Stimulated activated CD8-positive, alpha-beta memory T cell treated with anti-CD3 and anti-CD28 coated beads, Interleukin-7, amount 100 ng/mL, for 1 hour (primary cell): ENCODE measurements at places on chromosomes 16 and 17.
A peak's percentile ranks its signal among the peaks of the same experiment; 100 is the strongest.

GRCh38 chr17:11944587-11944986 is 52.7 kb downstream of the ZNF18 start:
- no peak for DNase-seq

DNA sequence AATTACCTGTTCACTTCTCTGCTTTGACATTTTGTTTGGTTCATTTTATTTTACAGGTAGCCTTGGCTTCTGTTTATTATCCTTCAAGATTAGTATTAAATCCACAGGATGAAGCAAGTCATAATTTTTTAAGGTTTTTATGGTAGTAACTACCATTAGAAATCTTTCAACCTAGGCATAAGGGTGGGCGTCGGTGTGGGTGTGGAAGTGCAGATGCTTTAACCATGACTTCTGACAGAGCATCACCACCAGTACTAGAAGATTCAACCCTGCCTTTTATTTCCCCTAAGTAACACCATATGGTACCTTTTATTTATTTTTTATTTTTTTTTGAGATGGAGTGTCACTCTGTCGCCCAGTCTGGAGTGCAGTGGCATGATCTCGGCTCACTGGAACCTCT is 22.7 kb downstream of the AP2B1 start:
- no peak for DNase-seq

- no peak for DNase-seq
Measured at GRCh38 chr16:66381585-66382170, 15.2 kb downstream of the CDH5 start.

GRCh38 chr17:60398227-60398959 is 6.5 kb upstream of the USP32 start:
- DNase-seq = no peak

- no peak for DNase-seq
Measured at GRCh38 chr16:87358696-87359095, 24.9 kb downstream of the FBXO31 start.

- no peak for DNase-seq
Measured at GRCh38 chr16:71826533-71827017, 17.9 kb upstream of the AP1G1 start.

DNA sequence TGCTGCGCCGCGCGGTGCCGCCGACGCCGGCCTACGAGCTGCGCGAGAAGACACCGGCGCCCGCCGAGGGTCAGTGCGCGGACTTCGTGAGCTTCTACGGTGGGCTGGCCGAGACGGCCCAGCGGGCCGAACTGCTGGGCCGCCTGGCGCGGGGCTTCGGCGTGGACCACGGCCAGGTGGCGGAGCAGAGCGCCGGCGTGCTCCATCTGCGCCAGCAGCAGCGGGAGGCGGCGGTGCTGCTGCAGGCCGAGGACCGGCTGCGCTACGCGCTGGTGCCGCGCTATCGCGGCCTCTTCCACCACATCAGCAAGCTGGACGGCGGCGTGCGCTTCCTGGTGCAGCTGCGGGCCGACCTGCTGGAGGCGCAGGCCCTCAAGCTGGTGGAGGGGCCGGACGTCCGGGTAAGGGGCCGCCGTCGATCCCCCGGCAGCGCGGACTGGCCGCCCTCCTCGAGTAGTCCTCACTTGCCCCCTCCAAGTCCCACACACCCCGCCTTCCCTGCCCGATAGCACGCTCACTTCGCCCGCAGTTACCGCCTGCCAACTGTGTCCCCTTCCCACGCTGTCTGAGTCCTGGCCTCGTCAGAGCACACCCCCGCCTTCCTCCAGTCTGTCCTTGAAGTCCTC is 470 bp downstream of the MLYCD start:
- DNase-seq = peak; percentile 2

GRCh38 chr16:50067290-50067853 is 1.6 kb downstream of the HEATR3 start:
- DNase-seq = no peak

DNA sequence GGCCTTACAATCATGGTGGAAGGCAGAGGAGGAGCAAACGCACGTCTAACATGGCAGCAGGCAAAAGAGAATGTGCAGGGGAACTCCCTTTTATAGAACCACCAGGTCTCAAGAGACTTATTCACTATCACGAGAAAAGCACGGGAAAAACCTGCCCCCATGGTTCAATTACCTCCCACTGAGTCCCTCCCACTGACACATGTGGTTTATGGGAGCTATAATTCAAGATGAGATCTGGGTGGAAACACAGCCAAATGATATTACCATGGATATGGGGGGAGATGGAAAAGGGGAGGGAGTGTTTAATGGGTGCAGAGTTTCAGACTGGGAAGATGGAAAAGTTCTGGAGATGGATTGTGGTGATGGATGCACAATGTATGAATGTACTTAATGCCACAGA is 23.0 kb downstream of the TEKT5 start:
- no peak for DNase-seq

- no peak for DNase-seq
Measured at GRCh38 chr17:12230481-12231354, 210.0 kb downstream of the MAP2K4 start.

DNA sequence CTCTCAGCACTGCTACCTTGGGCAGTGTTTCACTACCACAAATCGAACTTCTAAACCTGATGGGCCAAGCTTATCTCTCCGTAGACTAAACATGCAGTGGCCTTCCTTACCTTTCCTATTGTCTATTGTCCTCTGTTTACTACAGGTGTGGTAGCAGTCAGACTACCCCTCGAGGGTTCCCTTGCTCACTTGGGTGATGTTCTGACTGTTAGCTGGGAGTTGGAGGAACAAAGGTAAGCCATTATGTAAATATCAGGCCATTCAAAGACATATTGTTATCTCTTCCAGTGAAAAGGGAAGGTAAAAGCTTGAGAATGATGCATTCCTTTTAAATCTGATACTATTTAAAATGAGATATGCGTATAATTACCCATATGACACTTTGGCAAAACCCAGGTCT is 828.3 kb upstream of the EEF2KMT start:
- DNase-seq = no peak

- no peak for DNase-seq
Measured at GRCh38 chr16:11303405-11304138, 22.4 kb upstream of the PRM1 start.

DNA sequence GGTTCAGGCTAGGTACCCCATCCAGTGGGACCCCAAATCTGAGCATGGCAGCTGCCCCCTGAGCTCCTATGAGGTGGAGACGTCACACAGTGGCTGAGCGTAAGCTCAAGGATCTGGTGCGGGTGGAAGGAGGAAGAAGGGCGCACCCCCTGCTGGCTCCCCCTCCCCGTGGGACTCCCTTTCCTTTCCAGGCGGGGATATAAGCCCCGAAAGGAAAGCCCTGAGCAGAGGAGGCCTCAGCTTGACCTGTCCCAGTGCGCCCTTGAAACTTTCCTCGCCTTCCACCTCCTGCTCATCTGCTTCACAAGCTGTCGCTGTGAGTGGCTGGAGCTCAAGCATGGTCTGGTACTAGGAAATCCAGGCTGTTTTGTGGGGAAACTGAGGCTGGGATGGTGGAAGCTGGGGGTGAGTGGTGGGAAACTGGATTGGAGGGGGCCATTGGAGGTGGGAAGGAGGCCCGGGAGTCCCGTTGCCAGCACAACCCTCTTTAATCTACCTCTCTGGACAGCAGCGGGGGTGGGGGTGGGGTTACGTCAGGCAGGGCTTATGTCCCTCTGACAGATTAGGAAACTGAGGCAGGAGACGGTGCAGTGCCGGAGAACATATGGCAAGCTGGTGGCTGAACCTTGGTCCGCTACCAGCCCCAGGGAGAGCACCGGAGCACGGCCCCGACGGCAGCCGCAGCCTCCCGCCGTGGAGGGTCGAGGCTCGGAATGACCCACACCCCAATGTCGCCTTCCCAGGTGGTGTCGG is 92.3 kb upstream of the TMEM97 start:
- no peak for DNase-seq

- DNase-seq = no peak
Measured at GRCh38 chr17:75365009-75365930, 40.2 kb downstream of the GRB2 start.

DNA sequence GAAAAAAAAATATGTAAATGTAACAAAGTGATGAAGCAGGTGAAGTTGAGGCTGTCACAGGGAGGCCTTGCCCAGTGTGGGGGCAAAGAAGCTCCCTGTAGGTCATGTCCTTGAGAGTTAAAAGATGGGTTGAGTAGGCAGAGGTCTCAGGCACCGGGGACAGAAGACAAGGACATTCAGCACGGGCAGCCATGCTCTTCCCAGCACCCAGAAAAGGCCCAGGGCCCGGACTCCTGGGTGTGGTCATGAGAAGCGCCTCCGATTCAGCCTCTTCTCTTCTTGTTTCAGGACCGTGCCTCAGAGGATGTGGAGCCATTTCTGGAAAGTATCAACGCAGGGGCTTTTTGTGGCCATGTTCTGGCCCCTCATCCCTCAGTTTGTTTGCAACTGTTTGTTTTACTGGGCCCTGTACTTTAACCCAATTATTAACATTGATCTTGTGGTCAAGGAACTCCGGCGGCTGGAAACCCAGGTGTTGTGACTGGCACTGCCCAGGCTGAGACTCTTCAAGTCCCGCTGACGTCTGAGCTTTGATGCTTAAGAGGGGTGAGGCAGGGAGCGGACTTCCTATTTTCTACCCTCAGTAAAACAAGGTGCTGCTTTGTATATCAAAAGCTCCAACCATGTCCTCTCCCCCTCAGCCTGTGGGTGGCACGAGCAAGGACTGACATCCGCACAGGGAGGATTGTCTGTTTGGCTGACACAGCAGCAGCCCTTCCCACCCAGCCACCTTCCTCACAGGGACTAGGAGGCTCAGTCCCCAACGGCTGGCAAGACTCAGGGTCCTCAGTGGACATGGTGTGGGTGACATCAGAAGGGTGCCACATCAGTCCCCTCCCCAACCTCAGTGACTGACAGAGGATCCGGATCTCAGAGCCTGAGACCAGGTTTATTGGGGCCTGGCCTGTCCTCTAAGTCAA is 26.5 kb downstream of the PLA2G10 start:
- no peak for DNase-seq

GRCh38 chr17:70901870-70902269 is 732.5 kb downstream of the KCNJ2 start:
- DNase-seq = no peak

DNA sequence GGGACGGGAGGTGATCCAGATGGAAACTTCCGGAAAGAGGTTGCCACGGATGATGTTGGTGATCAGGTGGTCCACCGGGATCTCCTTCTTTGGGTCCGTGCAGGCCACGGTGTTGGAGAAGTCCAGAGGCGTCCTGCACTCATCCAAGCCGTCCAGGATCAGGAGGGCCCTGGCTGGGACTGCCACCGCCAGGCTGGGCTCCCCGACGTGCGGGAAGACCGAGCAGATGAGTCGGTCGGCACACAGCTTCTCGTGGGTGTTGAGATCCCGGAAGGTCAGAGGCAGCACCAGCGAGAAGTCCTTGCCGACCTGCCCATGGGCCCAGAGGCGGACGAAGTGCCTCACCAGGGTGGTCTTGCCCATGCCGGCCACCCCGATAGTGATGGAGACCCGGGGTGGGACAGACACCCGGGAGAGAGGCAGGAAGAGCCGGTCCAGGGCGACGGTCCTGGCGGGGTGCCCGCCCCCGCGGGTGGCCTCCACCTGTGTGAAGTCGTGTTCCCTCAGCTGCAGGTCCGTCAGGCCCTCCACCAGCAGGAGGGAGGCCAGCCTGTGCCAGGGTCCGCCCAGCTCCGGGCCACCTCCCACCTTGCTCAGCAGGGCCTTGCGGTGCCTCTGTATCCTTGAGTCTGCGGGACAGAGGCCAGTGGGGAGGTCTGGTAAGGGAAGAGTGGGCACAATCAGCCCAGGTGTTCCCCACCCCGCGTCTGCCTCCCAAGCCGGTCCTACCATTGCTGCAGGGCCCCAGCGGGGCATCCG is 12.9 kb downstream of the NLRC3 start:
- no peak for DNase-seq

DNA sequence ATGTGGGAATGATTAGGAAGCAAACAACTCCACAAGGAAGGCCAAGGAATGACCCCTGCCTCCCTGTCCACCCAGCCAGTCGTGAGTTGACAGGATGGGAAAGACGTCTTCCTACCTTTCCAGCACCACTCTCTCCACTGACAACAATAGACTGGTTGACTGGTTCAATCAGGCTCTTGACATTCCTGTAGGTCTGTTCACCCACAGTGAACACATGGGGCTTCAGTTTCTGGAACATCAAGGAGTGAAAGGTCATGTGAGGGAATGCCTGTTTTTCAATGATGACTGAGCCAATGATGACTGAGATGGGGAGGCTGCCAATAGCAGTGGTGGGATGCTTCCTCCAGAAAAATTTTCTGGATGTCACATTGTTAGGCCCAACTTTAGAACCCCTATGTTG is 9.6 kb downstream of the MYO19 start:
- DNase-seq = no peak

- DNase-seq = no peak
Measured at GRCh38 chr16:66824006-66824405, 6.8 kb downstream of the NAE1 start.

- DNase-seq = no peak
Measured at GRCh38 chr16:66030036-66030435, 336.5 kb upstream of the CDH5 start.

DNA sequence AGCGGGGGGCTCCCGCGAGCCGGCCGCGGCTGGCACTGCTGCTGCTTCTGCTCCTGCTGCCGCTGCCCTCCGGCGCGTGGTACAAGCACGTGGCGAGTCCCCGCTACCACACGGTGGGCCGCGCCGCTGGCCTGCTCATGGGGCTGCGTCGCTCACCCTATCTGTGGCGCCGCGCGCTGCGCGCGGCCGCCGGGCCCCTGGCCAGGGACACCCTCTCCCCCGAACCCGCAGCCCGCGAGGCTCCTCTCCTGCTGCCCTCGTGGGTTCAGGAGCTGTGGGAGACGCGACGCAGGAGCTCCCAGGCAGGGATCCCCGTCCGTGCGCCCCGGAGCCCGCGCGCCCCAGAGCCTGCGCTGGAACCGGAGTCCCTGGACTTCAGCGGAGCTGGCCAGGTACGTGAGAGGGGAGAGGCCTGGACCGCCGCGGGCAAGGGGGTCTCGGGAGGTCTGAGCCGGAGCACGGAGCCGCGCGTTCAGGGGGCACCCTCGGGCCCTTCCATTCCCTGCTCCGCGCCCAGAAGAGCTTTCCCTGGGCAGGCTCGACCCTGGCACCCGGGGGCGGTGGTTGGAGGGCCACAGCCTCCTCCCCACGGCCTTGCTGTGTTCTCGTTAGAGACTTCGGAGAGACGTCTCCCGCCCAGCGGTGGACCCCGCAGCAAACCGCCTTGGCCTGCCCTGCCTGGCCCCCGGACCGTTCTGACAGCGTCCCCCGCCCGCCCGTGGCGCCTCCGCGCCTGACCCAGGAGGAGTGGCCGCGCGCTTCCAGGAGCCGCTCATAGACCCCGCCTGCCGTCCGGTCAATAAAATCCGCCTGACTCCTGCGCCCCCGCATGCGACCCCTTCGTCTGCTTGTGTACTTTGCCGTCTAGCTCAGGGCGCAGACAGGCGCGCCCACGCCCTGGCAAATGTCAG is 591 bp downstream of the NPW start:
- DNase-seq = no peak

DNA sequence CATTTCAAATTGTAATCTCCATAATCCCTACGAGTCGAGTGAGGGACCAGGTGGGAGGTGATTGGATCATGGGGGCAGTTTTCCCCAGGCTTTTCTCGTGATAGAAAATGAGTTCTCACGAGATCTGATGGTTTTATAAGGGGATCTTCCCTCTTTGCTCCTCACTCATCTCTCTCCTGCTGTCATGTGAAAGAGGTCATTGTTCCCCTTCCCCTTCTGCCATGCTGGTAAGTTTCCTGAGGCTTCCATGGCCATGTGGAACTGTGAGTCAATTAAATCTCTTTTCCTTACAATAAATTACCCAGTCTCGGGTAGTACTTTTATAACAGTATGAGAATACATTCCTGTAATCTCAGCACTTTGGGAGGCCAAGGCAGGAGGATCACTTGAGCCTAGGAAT is 76.7 kb upstream of the MARCHF10 start:
- DNase-seq = no peak

- DNase-seq = no peak
Measured at GRCh38 chr16:10971560-10971961, 27.2 kb downstream of the CLEC16A start.
